Erythroblast (primary cell): ENCODE measurements at places on chromosomes 16 and 17.

DNA sequence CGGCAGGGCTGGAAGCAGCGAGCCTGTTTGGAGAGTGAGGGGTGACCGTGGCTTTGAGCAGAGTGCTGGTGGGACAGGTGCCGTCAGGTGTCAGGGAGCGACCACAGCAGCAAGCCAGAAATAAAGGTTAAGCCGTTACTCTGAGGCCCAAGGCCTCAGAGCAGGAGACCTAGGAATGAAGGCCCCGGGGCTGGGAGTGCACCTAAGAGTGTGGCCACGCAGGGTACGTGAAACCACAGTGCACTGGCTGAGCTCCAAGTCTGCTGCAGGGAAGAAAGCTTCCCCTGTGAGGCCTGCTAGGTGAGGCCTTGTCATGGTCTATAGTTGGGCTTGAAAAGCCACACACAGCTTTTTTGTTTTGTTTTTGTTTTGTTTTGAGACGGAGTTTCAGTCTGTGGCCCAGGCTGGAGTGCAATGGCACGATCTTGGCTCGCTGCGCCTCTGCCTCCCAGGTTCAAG, 8.7 kb downstream of the CLUAP1 start:
- no peak for DNase-seq

DNA sequence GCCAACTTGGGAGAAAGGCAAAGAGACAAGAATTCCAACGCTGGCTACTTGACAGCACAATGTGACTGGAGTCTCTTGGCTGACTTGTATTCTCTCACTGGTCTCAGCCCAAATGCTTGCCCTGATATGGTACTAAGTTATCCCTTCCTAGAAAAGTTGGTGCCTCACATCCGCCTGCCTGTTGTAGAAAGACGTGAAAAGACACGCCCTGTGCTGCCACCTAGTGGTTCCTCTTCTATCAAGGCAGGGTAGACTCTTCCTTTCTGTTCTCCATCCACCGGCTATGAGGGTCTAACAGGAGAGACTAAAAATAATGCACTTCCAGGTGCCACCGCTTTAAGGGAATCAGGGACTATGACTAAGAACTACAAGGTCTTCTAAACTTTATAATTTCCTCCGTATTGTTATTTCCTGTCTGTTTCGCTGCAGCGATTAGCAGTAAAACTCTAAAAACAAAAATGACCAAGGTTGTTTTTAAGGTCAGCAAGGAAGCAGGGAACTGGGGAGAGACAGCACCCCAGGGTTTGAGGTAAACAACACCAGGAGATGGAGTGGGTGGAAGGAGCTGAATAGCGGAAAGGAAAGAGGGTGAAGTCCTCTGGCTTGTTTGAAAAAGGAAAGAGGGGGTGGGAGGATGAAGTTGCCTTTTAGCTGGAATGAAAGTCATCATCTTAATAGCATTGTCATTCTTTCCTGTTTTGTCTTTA, 109.5 kb downstream of the YPEL2 start:
- DNase-seq, result peak; percentile 88

- peak; percentile 76 for DNase-seq
Observed at GRCh38 chr16:67393111-67393787, at the start of gene TPPP3. Gene TPPP3 (minus strand): TSS chr16:67393498. CDS start chr16:67391111, 2,387 bp downstream.

DNA sequence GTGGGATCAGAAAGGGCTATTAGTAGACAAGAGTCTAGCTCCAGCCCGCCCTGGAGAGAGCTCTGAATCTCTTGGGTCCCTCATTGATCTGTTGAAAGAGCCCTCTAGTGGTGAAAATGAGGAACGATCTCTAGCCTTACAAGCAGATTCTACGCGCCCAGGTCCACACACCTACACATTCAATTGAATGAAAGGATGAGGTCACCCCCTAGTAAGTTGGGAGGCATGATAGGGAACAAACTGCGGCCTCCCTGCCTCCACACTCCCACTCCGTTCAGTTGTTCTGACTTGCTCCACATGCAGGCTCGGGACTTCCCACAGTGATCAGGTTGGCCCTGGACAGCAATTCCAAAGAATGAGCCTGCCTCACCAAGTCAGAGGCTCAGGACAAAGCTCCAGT, 2.9 kb upstream of the CACNG3 start:
- peak; percentile 72 for DNase-seq

- no peak for DNase-seq
Observed at GRCh38 chr17:11467639-11468038, 130.6 kb upstream of the DNAH9 start.

DNA sequence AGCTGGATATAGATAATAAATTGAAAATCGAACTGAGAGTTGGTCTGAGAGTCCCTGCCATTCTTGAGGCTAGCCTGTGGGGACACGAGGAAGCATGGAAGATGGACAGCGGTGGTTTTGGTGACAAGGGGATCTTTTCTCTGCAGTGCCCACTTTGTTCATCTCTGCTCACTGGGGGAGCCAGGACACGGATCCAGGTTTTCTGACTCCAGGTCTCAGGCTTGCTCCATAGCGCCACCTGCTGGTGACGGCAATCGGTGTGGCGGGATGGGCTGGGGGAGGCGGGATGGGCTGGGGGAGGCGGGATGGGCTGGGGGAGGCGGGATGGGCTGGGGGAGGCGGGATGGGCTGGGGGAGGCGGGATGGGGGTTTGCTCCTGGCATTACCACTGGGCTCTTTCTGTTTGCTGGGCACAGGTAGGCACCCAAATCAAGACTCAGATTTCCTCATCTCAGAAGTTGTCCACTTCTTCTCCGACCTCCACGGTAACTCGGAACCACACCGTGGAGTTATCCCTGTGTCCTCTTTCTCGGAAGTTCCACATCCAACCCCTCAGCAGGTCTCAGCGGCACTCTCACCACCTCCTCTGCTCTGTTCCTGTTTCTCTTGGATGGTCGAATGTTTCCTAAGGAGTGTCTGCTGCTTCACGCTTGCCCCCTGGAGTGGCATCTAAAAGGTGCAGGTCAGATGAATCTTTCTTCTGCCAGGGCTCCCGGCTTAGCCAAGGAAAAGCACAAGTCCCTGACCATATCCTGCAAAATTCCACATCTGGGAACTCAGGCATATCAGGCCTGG, 142.4 kb downstream of the CYLD start:
- peak; percentile 61 for DNase-seq

- DNase-seq, result no peak
Observed at GRCh38 chr17:27259356-27259755, 34.6 kb upstream of the WSB1 start.

DNA sequence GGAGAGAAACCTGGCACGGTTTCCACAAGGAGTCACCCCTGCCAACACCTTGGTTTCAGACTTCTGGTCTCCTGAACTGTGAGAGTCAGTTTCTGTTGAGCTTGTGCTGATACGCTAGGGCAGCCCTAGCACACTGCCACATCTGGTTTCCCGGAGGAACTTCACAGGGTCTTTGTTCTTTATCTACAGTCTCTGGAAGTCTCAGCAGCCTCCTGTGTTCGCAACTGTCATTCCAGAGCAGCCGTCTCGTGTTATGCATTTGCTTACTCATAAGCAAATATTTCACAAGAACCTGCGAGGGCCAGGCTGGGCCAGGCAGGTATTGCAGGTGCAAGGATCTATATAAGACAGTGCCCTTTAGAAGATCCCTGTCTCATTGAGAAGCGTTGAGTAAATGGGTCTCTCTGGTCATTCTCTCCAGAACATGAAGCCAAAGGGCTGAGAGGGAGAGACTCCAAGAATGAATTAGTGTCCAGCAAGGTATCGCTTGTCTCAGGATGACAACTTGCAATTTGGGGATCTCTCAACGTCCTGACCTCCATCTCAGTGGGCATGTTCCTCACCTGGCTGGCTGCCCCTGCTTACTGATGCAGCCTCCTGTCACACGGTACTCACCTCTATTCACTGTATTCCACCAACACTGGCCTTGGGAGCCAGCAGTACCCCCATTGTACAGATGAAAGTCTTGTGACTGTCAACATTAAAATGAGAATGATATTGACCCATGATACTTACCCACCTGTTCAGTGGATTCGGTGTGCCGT, 141.2 kb downstream of the WWOX start:
- DNase-seq, result no peak

- DNase-seq, result no peak
Observed at GRCh38 chr17:44333371-44333770, 8.7 kb upstream of the SLC25A39 start.

GRCh38 chr17:7989781-7990655, 12.4 kb upstream of the GUCY2D start:
- peak; percentile 86 for DNase-seq

- no peak for DNase-seq
Observed at GRCh38 chr17:61514491-61514890, 62.3 kb downstream of the TBX4 start.

DNA sequence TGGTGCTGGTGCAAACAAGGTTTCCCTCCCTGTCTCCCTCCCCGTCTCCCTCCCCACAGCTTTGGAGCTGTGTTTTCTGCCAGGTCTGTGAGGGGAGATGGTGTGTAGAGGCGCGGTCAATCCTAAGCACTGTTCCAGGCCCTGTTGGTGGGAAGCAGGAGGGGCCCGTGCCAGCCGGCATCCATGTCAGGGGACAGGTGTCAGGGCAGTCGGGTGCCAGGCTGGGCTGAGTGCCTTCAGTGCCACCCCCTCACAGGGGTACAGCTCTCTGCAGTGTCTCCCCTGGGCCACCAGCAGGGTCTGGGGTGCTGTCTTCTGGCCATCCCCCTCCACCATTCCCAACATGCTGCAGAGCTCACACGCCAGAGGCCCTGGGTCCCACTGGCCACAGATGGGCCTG, 73.6 kb downstream of the KLHDC4 start:
- no peak for DNase-seq

DNA sequence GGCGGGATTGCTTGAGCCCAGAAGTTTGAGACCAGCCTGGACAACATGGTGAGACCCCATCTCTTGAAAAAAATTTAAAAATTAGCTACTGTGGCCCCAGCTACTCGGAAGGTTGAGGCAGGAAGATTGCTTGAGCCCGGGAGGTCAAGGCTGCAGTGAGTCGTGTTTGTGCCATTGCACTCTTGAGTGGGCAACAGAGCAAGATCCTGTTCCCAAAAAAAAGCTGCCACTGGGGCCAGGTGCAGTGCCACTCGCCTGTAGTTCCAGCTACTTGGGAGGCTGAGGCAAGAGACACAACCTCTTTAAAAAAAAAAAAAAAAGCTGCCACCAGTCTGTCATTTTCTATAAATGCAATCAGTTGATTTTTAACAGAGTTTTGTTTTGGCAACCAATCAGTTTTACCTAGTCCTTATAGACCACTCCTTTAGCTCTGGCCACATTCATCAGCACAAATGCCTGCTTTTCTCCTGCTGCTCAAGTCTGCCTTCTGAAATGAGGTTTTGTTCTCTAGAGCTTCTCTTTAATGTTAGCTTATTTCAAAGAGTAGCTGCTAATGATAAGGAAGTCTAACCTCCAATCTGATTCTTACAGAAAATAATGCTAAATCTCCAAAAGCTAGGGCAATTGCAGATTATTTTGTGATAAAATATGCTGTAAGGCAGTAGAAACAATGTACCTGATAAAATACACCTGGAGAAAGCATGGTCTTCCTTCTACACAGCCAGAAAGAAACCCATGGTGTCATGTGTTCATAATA, 64.8 kb downstream of the TUBD1 start:
- DNase-seq, result no peak

GRCh38 chr17:78134899-78135385, 4.4 kb downstream of the TMC8 start:
- no peak for DNase-seq

DNA sequence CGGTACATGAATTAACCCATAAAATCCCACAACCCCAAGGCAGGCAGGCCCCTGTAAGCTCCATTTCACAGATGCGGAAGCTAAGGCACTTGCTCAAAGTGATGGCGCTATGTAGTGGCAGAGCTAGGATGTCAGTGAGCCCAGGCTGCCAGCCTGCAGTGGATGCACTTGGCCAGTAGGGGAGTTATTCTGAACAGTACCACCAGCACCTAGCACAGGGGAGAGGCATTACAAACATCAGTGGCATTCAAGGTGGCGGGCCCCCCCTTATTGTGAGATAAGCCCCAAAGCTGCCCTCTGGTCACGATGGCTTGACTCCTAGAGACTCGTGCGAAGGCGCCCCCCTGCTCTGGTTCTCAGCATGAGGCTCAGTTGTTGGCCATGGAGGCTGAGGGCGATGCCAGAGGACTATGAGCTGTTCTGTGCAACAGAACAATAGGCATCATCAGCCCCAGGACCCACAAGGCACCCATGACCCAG, 33.8 kb downstream of the GTF3C1 start:
- DNase-seq, result peak; percentile 24

- no peak for DNase-seq
Observed at GRCh38 chr17:75011401-75012095, 922 bp upstream of the MRPL58 start.

GRCh38 chr17:74457146-74457819, 9.2 kb upstream of the CD300A start:
- peak; percentile 84 for DNase-seq

GRCh38 chr16:24980077-24980793, 34.9 kb downstream of the ARHGAP17 start:
- no peak for DNase-seq

DNA sequence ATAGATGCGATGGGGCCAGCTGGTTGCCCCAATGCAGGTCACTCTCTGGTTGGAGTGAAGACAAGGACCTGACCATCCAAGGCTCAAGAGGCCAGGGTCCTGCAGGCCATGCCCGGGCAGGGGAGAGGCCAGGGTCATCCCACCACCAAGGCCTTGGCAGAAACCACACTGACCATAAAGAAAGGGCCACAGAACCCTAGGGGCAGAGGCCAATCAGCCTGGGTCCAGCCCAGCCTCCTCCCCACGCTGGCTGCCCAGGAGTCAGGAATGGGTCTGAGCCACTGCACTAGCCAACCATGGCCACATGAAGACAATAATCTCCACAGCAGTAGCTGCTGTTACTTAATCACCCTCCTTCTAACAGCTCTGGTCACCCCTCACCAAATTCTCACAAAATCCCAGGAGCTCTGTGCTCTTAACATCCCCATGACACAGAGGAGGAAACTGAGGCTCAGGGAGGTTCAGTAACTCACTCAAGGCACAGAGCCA, 10.2 kb upstream of the BCAR1 start:
- no peak for DNase-seq

DNA sequence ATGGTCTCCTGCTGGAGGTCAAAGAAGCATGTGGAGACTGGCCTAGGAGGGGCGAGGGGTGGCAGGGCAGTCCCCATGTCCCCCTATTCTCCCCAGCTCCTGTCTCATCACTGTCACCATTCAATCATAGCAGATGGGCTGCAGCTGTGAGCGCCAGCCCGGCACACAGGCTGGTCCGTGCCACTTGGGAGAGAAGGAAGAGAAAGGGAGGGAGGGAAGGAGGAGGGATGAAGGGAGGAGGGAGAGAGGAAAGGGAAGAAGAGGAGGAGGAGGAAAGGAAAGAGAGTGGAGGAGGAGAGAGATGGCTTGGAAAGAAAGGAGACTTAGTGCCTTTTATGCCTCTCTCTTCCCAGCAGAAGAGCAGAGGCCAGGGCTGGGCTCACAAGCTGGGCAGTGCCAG, 12.4 kb downstream of the NEUROD2 start:
- DNase-seq, result no peak

DNA sequence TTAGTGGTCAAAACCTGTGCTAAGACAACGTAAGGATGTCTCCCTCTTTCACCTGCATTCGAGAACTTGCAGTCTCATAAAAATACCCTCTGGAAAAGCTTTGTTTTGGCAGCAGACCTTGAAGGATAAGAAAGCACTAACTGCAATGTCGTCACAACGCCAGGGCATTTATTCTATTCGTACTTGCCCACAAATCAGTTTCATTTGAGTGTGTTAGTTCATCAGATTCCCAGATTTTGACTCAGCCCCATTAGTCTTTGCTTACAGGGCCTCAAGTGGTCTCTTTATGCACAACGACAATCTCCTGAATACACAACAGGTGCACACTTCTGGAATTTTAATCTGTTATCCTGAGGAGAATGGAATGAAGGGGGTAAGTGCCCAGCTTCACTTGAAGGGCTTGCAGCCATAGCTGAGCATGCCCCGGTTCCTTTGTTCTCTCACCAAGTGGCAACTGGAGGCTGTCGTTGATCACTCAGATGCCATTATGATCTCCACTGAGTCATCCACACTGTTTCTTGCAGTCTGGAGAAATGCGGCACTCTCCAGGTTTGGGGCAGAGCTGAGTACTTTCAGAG, 58.8 kb downstream of the CLEC19A start:
- DNase-seq, result no peak
